K562 (cell line): ENCODE measurements at places on chromosomes 6 and 20.
A peak's percentile ranks its signal among the peaks of the same experiment; 100 is the strongest.

- no peak for DNase-seq
Observed at GRCh38 chr6:5506149-5506548, 244.8 kb downstream of the FARS2 start.

DNA sequence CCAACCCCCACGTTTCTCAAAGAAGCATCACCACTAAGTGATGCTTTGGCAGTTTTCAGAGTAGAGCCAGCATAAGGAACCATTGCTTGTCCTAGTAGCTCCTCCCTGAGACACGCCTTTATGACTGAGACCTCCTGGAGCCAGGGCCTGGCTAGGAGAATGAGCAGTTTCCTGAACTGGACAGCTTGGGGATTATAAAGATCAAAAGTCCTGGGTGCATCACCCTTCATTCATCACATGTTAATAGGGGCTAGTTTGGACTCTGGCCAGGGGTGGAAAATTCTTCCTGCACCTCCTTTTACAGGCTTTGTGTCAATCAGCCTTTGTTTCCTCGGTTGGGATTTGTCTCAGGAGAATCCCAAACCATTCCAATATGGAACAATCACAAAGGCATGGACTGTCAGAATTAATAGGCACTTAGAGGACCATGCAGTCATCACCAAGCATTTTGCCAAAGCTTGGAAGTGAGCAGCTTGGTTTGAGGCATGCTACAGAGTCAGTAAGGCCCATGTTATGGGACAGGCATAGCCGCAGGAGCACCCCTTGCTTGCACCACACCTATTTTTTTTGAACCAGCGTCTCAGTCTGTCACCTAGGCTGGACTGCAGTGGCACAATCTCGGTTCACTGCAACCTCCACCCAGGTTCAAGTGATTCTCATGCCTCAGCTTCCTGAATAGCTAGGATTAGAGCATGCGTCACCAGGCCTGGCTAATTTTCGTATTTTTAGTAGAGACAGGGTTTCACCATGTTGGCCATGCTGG lies 64.9 kb upstream of the TGM3 start:
- DNase-seq = no peak

DNA sequence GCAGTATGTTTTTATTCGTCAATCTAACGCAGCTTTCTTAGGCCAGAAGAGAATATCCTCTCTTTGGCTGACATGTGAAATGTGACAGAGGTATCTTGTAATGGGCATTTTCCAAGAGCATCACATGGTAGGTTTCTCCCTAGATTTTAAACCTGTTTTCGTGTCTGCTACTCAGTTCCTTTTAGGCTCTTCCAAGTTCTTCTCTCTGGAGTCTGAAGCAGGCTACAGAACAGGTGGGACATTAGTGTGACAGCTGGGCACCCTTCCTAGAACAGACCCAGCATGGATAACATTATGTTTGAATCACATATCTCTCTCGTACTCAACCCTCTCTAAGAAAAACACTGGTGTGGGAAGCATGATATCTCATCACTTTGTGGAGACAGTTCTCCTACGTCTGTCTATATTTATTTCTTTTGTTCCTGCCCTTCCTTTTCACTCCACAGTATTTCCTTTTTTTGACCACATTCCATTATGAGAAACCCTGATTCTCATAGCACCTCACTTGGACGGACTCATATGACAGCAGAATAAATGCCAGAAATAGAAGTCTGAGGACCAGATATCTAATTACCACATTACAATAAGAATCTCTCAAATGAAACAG lies 263.4 kb downstream of the NKAIN2 start:
- no peak for DNase-seq

- no peak for DNase-seq
Observed at GRCh38 chr20:46539113-46539512, 11.3 kb downstream of the OCSTAMP start.

DNA sequence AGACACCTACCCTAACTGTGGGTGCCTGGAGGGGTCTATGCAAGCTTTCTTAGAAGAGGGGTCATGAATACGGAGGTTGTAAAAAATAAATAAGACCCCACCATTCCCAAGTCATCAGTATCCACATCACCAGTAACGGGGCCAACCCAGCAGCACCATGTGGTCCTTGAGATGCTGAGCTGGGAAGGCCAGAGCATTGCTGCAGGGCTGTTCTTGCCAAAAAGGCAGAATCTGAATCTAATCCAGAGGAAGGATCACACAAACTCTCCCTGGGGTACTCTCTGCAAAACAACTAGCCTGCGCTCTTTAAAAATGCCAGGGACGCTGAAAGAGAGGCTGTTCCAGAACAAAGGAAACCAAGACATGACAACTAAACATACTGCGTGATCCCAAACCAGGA lies 43.2 kb downstream of the SSR1 start:
- DNase-seq = no peak

GRCh38 chr20:59580146-59580946 lies 24.0 kb upstream of the PHACTR3 start:
- DNase-seq = no peak

DNA sequence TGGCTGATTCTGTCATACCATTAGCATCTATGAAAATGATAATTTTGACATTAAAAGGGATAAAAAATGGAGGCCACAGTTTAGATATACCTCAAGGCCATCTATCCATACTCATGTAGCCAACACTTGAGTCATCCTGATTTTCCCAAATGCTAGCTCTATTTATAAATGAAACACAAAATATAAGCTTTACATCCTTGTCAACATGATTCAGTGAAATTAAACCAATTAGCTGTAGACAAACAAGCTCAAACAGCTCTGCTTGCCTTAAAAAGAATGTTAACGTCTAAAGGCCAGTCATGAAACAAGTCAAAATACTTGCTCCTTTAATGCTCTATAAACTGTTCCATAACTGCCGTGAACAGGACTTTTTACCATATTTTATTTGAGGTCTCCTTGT lies 40.3 kb downstream of the ABRACL start:
- DNase-seq = no peak

DNA sequence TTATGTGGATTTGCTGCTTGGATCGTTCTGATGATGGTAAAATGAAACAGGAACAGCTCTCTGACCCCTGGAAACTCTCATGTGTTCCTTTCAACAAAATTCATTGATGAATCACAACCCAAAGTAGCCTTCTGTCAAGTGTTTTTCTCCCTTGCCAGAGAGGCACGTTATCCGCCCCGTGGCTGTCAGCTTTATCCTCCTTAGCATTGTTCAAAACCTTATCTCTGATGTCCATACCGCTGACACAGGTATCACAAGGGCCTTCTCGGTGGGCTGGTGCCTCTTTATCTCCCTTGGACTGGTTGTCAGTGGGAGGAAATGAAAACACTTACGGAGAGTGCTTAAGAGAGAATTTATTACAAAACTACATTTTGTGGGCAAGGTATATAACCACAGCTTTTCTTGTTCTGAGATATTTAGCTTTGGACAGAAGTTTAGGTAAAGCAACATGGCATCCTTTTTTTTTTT lies 84.9 kb downstream of the TIAM2 start:
- DNase-seq = peak; percentile 89

DNA sequence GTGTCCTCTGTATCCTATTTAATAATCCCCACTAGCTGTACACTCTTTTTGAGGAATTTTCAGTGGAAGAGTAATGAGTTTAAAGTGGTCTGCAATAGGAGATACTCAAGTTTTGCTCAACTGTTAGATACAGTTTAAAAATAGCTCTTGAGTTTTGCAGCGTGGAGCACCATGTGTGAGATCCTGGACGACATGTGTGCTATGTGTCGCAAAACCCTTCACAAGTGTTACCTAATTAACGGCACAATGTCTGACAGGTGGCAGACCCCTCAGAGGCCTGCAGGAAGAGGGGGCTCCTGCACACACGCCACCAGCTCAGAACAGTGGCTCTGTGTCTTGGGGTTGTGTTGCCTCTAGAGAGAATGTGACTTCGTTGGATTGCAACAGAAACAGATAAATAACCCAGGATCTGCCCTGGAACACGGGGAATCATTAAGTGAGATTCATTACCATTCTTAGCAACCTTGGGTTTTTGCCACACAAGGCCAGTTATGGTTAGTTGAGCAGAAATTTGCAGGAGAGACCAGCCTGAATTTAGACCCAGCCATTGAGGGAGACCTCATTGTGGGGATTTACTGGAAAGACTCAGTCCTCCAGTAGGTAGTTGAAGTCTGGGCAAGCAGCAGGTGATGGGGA lies 73.8 kb downstream of the SASH1 start:
- DNase-seq = no peak

GRCh38 chr6:113588646-113589045 lies 268.5 kb upstream of the MARCKS start:
- no peak for DNase-seq

- no peak for DNase-seq
Observed at GRCh38 chr20:52837378-52837777, 134.8 kb upstream of the TSHZ2 start.

GRCh38 chr20:25632940-25633790 lies 9.4 kb upstream of the NANP start:
- DNase-seq = no peak

GRCh38 chr20:621125-621756 lies 11.1 kb upstream of the TCF15 start:
- no peak for DNase-seq

GRCh38 chr6:91273729-91274128 lies 686.9 kb upstream of the MAP3K7 start:
- DNase-seq = no peak

- DNase-seq = no peak
Observed at GRCh38 chr6:3803627-3804468, 45.3 kb upstream of the FAM50B start.

DNA sequence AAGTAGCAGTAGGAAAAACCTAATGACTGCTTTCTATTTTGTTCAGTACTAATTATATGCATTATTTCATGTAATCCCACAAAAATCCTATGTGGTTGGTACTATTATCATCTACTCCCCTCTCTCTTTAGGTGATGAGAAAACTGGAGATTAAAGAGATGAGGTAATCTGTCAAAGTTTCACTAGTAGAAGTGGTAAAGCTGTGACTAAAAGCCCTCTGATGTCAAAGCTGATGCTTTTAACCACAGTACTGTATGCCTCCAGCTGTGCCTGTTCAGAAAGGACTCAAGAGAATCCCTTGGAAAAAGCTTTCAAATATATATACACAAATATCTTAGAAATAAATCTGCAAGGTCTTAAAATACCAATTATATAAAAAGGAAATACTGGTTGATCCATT lies 38.0 kb downstream of the PHIP start:
- no peak for DNase-seq

DNA sequence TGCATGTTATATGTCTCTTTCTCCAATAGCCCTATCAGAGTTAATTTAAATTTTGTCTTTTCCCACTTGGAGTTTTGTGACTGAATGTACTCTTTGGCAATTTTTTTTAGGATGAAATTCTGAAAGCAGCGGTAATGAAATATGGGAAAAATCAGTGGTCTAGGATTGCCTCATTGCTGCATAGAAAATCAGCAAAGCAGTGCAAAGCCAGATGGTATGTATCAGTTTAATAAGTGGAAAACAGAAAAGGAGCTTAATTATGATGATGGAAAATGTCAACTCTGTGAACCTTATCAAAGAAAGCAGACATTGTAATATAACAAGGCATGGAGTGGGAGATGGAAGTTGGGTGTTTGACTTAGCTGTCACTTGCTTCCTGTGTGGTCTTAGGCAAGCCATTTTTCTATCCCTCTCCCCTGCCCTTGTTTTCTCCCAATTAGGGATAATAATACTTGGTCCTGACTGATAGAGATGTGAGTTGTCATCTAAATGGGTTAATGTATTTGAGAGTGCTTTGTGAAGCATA lies 2.7 kb downstream of the CDC5L start:
- peak; percentile 24 for DNase-seq

- no peak for DNase-seq
Observed at GRCh38 chr6:558959-559358, 97.9 kb downstream of the HUS1B start.
